ENCODE measurements at places on chromosomes 1 and 21.

DNA sequence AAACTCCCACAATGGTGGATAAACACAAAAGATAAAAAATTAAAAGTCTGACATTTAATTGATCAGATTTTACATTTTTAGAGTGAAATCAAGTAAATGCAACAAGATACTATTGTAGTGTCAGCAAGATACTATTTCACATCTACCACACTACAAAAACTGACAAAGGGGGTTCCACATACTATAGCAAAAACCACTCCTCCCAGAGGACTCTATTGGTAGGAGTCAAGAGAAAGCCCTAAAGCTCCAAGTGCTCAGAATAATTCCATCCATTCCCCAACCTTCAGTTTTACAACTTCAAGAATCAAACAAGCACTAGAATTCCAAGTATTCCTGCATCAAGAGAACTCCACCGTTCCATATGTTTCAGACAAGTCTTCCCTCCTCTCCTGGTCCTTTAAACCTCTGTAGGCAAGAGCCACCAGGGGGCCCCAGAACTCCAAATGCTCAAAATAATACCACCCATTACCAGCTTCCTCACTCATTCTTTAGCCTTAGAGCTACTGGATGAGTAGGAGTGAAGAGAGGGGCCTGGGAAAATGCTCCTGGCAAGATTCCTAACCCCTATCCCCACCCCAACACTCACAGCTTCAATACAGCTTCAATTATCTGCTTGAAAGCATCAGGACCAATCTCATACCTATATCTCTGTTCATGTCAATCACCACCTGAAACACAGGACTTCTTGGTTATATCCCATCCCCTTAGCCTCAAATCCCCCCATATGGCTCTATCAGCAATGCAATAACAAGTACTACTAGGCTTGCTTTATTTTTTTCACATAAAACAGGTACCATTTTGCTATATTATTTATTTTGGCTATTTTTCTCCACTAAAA lies 9.9 kb downstream of the TOR1AIP2 start:
- peak; percentile 43 for DNase-seq

DNA sequence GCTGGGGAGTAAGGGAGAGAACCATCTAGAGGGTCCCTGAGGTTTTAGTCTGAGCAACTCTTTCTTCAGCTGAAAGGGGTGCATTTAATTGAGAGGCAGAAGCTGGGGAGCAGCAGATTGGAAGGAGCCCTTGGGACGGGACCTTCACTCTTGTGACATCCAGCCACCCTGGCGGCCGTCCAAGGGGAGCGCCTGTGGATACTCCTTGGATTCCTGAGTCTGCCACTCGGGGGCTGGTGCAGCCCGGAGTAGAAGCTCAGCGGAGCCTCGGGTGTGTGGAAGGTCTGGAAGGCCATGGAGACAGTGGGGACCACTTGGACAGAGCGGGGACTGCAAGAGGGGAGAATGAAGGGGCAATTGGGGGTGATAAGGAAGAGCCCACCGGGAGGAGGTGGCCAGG lies 68.7 kb downstream of the AJAP1 start:
- no peak for DNase-seq

GRCh38 chr1:224133741-224134299 lies 19.9 kb downstream of the FBXO28 start:
- no peak for DNase-seq

GRCh38 chr1:7262611-7263010 lies 477.4 kb downstream of the CAMTA1 start:
- no peak for DNase-seq

DNA sequence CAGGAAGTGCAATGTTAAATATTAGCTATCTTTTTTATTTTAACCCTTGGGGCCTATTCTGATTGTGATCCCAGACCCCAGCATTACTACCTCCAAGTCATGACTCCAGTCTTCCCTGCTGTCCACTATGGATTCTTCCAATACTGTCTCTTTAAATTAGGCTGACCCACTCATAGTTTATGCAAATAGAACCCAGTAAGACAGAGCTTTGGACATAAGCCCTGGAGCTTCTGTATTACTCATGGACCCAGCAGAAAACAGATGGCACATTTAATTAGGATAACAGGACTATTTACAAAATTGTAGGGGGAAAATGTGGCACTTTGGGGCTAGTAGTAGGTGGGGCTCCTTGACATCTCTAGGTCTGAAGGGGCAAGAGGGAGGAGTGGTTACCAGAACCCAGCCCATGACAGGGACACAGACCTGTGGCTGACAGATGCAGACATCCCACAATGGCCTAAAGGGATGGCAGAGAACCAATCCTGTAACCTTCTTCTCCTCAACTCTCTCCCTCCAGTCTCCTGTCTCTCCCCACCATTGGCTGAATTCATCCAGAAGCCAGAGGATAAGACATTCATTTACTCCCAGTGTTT lies 233.5 kb downstream of the OMA1 start:
- no peak for DNase-seq

- no peak for DNase-seq
Measured at GRCh38 chr1:53461323-53462044, 2.3 kb downstream of the DMRTB1 start.

Measured in activated CD4-positive, alpha-beta T cell treated with anti-CD3 and anti-CD28 coated beads, Interleukin-2, amount 50 U/mL, for 48 hours (primary cell).